ENCODE measurements at places on chromosomes 7 and 10. TPM values are rescaled to one million over a fixed set of nuclear protein-coding genes. Genes with fewer than 3 reads are reported as not detected.

DNA sequence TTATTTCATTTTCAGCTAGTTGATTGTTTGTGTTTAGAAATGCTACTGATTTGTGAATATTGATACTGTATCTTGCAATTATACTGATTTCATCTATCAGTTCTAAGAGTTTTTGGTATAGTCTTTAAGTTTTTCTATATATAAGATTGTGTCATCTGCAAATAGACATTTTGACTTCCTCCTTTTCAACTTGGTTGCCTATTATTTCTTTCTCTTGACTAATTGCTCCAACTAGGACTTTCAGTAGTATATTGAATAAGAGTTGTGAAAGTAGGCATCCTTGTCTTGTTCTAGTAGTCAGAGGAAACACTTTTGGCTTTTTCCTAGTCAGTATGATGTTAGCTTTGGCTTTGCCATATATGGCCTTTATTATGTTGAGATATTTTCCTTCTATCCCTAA is 20.4 kb downstream of the PHTF2 start:
- no peak for DNase-seq

DNA sequence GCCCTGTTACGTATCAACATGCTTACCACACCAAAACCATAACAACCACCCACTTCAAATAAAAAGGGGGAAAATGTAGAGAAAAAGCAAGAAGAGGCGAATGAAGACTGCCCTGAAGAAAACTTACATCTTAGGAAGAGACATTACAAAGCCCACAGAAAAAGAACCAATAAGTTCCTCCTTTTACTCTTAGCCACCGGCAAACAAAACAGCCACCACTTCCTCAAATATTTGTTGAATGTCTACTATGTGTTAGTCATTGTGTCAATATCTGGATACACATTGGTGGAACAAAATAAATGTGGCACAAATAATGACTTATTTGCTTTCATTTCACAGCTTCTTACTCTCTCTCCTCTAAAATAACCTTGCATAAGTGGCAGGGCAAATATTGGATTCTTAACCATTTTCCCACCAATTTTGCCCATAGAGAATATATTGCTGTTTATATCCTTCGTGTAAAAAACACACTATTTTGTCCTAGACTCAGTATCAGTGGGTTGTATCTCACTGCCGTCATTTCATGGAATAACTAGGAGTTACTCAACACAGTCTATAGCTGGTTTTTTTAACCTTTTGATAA is 106.8 kb downstream of the ANK3 start:
- H3K27ac ChIP-seq, result no peak overlapping the region
- H3K36me3 ChIP-seq, result no peaks in the 10 kb centered on the region
- no peak overlapping the region for H3K4me3 ChIP-seq
- H3K4me1 ChIP-seq, result no peaks in the 10 kb centered on the region

- H3K27ac ChIP-seq, result no peak overlapping the region
- no peaks in the 10 kb centered on the region for H3K27me3 ChIP-seq
- H3K36me3 ChIP-seq, result no peaks in the 10 kb centered on the region
- DNase-seq, result no peak
- H3K4me3 ChIP-seq, result no peak overlapping the region
These were observed 126.5 kb downstream of the FANK1 start for GRCh38 chr10:126022841-126023240.

DNA sequence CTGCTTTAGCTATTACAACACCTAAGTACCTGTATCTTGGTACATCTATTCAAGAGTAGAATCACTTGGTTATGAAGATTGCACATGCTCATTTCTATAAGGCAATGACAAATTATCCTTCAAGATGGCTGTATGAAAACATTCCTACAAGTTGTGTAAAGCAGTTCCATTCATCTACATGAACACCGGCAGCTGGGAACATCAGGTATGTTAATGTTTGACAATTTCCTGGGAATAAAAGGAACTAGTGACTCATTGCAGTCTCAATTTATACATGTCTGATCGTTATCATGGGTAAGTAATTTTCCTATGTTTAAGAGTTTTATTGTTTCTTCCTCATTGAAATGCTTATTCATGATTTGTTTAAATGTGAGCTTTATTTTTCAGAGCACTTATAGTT is 203.2 kb upstream of the SEMA3E start:
- H3K27ac ChIP-seq, result no peak overlapping the region
- no peak for DNase-seq
- H3K4me3 ChIP-seq, result no peak overlapping the region
- no peaks in the 10 kb centered on the region for H3K27me3 ChIP-seq

DNA sequence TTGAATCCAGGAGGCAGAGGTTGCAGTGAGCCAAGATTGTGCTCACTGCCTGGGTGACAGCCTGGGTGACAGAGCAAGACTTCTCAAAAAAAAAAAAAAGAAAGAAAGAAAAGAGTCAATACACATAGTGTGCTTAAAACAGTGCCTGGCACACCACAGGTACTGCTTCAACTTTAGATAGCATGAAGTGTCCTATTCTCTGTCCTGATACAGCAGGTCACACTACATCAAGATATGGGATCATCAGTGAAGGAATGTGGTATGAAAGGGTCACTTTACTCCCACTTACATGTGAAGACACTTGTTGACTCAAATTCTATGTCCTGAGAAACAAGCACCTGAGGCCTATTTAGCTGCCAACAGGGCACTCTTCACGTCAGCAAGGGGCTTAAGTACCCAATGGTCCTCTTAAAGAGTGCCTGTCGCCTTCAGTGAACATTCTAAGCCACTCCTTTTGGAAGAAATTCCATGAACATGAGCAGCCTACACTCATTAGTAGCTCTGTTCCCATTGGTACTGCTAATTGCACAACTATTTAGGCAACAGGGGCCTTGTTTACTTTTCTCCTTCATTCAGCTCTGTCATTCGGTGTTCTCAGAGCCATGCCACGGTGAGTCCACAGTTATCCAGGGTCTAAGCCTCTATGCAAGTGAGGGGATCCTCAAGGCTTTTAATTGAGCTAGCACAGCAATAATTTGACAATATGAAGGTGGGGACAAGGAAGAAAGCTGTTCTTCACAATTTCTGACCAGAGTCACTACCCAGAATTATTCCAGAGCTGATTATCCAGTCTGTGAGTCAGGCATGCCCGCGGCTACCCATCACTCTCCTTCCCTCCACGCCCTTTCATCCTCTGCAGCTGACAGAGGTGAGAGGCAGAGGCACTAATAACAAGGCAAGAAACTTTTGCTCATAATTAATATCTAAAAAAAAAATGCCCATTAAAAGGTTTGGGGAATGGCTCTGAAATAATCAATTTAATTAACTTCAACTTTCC is 56.6 kb upstream of the PTN start:
- H3K4me3 ChIP-seq, result no peak overlapping the region
- H3K4me1 ChIP-seq, result no peaks in the 10 kb centered on the region
- H3K27me3 ChIP-seq, result no peaks in the 10 kb centered on the region
- no peak for DNase-seq

DNA sequence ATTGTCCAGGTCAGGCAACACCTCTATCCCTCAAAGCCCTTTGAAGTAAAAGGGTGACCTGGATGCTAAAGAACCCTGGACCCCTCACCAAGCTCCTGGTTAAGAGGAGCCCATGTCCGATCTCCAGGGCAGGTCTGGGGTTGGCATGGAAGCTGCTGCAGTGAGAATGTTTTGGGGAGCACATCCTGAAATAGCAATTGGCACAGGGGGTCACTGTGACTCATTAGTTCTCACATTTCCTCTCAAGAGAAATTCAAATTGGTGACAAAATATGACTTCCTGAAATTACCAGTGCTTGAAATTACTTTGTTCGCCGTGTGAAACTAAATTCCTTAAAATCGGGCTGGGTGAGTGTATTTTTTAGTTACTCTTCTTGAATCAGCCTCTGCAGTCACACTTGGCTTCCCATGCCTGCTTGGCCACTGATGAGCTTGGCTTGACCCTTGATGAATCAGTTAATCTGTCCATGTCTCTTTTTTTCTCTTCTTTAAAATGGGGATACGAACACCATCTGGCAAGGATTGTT is 18.8 kb upstream of the ARHGAP22 start:
- H3K36me3 ChIP-seq, result no peaks in the 10 kb centered on the region
- H3K4me3 ChIP-seq, result no peak overlapping the region
- no peak for DNase-seq
- H3K4me1 ChIP-seq, result no peaks in the 10 kb centered on the region

GRCh38 chr10:21814866-21815265 is 188.7 kb downstream of the DNAJC1 start:
- DNase-seq, result no peak
- no peak overlapping the region for H3K27ac ChIP-seq
- no peaks in the 10 kb centered on the region for H3K4me1 ChIP-seq
- no peaks in the 10 kb centered on the region for H3K36me3 ChIP-seq
- no peak overlapping the region for H3K4me3 ChIP-seq

GRCh38 chr10:76432016-76433012 is 1000.9 kb downstream of the LRMDA start:
- no peaks in the 10 kb centered on the region for H3K27me3 ChIP-seq
- H3K4me1 ChIP-seq, result peaks cover 29% of the 10 kb centered on the region
- peak overlapping the region; percentile 62 for H3K27ac ChIP-seq
- DNase-seq, result peak; percentile 40

The PRKAR2B gene
- 66.3 TPM for total RNA-seq

The FBXL13 gene
- 38.8 TPM for total RNA-seq

The SPDYE6 gene
- 2.3 TPM for total RNA-seq

The EGR2 gene
- 6.8 TPM for total RNA-seq

The PDE1C gene
- total RNA-seq, result 9.5 TPM

The ACTL6B gene
- total RNA-seq, result 1.2 TPM

The FGFR2 gene
- total RNA-seq, result 23.4 TPM

The TAS2R41 gene
- not detected for total RNA-seq
